Calu3 (cell line): ENCODE measurements at places on chromosomes 1 and 21.

GRCh38 chr1:21020151-21020550 lies 156.5 kb downstream of the EIF4G3 start:
- no peak for DNase-seq

DNA sequence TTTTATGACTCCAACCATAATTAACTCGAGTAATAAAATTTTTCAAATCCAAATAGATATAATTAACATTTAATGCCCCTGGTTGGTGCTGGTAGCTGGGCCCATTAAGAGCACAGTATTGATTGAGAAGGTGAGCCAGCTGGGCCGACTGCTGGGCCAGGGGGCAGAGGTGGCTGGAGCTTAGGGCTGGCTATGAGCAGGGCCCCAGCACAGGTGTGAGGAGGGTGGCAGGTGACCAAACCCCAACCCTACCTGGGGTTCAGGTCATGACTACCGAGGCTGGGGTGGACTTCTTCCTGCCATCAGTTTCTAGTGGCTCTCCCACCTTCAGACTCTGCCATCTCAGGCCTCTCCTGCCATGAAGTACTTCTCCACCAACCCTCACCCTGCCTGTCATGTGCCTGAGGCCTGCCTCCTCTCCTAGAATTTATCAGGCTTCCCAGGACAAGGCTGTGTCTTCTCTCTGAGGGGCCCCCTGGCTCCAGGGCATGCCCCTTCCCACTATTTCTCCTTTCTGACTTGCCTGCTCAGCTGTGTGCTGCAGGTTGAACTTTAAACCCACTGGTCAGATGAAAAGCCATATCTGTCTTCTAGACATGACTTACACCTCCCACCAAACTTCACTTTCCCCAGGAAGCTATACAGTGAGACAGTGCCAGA lies 85.6 kb downstream of the TMEM53 start:
- no peak for DNase-seq

GRCh38 chr1:18548643-18549042 lies 67.9 kb downstream of the KLHDC7A start:
- DNase-seq = no peak

- DNase-seq = no peak
These were observed 14.3 kb downstream of the TRIM11 start for GRCh38 chr1:228392111-228392936.

DNA sequence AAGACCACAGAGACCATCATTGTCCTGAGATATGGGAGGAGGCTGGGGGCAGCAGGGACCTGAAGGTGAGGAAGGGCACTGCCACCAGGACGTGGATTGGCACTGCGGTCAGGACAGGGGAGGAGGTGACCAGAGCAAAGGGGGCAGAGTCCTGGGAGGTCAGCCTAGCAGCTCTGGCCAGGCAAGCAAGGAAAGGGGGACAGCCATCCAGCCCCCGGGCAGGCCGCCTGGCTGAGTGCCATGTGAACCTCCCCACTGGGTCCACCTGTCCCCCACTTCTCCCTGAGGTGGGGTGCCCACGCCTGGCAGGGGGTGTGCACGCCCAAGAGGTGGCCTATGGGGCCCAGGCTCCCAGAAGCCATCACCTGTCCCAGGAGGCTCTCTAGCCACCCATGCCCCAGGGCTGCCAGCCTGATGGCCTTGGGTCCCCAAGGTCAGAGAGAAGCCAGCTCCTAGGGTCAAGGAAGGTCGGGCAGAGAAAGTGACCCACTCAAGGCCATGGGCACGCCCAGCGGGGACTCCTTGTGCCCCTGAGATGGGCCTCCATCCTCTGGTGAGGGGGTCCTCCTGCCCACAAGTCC lies 17.6 kb upstream of the PTTG1IP start:
- DNase-seq = no peak

DNA sequence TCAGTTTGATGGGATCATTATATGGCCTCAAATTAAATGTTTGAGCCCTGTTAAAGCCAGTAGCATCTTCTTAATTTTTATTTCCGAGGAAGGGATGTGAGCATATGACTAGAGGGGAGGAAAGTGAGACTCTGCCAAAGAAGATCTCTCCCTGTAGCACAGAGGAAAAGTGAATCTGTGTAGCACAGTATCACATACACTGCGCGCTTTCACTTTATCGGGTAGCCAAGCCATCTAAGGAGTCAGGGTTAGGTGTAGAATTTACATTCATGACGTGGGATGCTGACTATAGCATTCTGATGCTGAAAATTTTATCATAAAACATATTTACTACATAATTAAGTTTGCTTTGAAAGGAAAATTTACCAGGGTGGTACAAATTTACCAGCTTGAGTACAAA lies 24.0 kb downstream of the LRRC8D start:
- no peak for DNase-seq

DNA sequence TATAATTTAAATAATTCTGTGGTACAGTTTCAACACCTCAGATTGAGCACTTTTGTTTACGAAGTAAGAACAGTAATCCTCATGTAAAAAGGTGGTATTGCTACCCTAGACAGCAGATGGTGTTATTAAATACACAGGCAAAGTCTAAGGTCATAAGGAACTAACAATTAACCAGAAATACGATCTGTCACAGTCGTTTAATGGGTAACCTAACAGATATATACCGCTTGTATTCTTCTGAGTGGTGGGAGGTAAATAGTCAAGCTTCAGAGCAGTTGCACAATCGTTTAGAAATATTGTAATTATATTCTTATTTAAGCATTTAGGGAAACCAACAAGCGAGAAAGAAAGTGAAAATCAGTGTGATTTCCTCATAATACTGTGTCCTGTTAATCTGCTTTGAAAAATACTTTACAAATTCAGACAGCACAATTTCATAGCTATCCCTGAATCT lies 9.8 kb upstream of the IRF2BP2 start:
- DNase-seq = no peak

- no peak for DNase-seq
These were observed 1.7 kb upstream of the TMEM51 start for GRCh38 chr1:15151871-15152270.

DNA sequence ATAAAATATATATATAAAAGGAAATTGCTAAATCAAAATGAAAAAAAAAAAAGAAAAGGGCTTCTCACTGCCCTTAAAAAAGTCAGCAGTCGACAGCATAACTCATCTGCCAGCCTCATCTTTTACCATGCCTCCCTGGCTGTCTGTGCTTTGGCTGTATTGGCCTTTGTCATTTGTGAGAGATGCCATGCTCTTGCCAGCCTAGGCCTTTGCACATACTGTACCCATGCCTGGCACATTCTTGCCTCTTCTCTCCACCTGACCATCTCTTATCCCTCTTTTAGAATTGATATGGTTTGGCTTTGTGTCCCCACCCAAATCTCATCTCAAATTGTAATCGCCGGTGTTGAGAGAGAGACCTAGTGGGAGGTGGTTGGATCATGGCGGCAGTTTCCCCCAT lies 37.1 kb downstream of the DIRAS3 start:
- no peak for DNase-seq

GRCh38 chr1:82160903-82161302 lies 360.2 kb downstream of the ADGRL2 start:
- DNase-seq = no peak

DNA sequence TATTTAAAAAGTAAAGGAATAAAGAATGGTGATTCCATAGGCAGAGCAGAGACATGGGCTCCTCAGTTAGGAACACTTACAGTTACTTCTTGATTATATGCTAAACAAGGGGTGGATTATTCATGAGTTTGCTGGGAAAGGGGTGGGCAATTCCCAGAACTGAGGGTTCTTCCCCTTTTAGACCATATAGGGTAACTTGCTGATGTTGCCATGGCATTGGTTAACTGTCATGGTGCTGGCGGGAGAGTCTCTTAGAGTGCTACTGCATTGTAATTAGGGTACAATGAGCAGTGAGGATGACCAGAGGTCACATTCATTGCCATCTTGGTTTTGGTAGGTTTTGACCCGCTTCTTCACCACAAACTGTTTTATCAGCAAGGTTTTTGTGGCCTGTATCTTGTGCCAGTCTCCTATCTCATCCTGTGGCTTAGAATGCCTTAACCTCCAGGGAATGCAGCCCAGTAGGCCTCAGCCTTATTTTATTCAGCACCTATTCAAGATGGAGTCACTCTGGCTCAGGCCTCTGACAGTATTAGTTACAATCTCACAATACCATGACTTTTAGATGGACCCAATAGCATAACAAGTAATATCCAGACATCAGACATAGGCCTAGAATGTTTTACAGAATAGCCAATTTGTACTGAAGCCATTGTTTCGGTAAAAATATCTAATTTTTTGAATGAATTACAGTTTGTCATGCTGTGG lies 106.8 kb downstream of the ZBTB18 start:
- DNase-seq = no peak

DNA sequence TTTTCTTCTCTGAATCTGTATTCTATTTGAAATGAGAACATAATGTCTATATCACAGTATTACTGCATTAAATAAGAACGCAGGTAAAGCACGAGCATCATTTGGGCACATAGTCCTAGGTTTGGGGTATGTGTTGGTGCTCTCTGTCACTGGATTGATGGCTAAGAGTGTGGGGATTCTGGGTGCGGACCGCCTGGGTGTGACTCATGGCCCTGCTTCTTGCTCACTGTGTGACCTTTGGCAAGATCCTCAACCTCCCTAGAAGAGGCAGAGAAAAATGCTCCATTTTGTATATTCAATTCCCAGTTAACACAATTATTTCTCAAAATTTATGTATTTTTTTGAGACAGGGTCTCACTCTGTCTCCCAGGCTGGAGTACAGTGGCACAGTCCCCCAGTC lies 99.7 kb downstream of the LAMC2 start:
- DNase-seq = no peak

- DNase-seq = no peak
These were observed 174.6 kb downstream of the USP25 start for GRCh38 chr21:15904389-15904788.

DNA sequence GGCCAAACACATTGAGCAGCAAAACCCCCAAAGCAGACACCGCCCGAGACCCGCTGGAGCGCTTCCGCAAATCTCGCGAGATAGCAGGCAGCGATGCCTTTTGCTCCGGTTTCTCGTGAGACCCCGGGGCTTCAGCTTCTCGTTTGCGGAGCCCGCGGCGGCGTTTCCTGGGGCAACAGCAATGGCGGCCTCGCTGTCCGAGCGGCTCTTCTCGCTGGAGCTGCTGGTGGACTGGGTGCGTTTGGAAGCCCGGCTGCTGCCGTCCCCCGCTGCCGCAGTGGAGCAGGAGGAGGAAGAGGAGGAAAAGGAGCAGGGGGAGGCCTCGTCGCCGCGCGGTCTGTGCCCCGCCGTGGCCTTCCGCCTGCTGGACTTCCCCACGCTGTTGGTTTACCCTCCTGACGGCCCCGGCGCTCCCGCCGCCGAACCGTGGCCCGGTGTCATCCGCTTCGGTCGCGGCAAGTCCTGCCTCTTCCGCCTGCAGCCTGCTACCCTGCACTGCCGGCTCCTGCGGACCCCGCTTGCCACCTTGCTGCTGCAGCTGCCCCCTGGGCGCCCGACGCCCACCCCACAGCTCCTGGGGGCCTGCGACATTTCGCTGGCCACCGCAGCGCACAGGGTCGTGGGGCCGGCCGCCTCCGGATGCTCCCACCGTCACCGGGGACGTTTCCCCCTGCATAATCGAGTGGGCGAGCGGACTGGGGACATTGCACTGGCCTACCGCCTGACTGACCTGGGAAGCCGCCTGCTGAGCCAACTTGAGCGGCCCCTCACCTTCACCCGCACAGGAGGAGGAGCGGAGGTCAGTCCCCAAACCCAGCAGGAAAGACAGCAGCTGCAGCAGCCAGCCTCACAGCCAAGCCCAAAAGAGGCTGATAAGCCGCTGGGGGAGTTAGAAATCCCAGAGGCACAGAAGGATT lies at the start of gene MAP10:
MAP10 (plus strand) TSS at position 148 of the 917 bp plus-strand sequence; CDS start at position 182, 34 bp downstream.
- peak; percentile 76 for DNase-seq

DNA sequence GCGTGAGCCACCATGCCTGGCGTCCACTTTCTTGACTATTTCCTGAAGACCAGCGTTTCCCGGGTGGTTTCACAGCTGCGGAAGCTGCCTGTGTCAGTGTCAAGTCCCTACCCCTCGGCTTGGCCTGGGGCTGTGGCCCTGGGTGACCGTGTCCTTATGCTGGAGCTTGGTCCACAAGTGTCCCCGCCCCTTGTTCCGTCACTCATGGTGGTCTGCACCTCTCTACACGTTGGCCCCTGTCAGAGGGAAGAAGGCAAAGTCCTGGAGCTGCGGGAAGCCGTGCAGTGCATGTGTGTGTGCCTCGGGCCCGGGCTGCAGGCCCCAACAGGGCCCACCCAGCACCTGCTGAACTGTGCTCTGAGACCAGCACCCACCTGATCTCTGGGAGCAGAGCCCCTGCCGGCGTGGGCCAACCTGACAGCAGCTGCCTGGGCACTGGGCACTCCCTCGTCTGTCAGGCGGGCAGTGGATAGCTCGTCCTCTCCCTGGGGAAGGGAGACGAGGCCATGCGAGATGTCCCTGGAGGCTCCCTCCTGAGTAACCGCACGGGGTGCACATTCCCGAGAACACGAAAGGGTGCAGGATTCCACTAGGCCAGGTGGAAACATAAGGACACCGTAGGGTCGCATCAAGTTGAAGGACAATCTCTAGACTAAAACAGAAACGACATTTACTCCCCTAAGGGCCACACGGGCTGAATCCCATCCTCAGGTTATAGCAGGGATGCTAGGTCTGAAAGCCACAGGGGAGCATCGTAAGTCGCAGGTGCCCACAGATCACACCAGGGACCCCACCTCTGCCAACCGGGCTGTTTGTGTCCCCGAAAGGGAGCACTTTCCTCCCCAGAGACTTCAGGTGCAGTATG lies 2.4 kb upstream of the C1orf159 start:
- no peak for DNase-seq

DNA sequence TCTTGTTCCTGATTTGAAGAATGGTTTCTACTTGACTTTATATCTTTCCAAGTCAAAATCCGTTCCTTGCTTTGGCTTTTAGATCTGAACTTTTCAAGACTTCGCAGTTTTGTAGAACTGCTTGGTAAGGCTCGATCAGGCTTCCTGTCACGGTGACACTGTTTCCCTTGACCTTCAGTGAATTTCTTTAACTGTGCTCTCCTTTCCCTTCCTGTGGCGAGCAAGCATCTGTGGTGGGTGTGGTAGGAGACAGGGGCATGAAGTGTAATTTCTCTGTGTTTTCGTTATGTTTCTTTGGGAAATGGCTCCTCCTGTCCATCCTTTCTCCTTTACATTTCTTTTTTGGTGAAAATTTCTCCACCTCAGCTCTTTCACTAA lies 10.4 kb downstream of the STYXL2 start:
- no peak for DNase-seq

DNA sequence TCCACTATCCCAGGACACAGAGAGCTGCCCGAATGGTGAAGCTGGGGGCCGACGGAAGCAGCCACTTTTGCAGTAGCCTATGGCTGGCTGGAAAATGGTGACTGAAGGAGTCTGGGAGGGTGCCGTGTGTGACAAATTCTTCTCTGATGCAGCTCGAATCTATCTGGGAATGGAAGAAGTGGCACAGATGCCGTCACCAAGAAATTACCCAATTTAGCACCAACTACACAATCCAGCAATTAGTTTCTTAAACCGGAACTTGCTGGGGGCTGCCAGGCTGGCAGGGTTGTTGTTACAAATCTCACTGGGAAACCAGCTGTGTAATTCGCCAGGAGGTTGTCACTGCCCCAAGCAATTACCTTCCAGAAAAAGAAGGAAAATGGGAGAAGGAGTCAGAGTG lies 18.0 kb downstream of the DLGAP3 start:
- no peak for DNase-seq

DNA sequence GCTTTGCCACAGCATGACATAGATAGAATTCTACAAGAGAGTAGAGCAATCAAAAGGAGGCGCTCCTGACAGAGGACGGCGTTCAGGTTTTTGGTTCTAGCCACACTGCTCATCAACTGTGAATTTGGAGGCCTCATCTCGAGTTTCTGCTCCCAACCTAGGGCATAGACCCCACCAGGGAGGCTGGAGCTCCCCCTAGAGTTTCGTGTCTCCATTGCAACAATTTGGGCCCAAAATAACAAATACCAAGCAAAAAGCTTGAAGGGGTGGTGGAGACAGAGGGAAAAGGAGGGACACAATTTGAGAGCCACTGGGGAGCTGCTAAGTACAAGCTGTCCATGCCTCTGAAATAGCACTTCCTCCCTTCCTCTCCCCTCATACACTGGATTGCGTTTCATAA lies 297.0 kb downstream of the GPATCH2 start:
- peak; percentile 58 for DNase-seq
